ENCODE measurements at places on chromosomes 13 and 19. TPM values are rescaled to one million over a fixed set of nuclear protein-coding genes. Genes with fewer than 3 reads are reported as not detected.

The CD70 gene
- not detected for total RNA-seq

The NXNL1 gene
- not detected for total RNA-seq

The FARP1 gene
- 6.2 TPM for total RNA-seq

DNA sequence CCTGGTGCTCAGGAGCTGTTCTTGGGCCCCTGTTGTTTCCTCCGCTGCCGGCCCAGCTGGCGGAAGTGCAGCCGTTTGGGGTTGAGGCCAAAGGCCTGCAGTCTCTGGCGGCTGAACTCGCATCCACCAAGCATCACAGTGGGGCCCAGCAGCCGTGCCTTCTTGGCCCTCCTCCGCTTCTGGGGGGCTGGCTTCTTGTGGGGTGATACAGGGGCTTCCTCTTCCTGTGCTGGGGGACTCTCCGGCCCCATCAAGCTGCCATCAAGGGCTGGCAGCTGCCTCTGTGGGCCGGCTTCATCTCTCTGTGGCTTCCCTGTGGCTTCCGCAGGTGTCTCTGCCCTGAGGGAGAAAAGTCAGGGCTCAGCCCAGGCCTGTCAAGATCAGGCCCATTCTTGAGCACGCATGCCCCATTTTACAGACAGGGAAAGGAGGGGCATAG is 10.3 kb downstream of the ATG4D start:
- ATAC-seq, result peak; percentile 66

DNA sequence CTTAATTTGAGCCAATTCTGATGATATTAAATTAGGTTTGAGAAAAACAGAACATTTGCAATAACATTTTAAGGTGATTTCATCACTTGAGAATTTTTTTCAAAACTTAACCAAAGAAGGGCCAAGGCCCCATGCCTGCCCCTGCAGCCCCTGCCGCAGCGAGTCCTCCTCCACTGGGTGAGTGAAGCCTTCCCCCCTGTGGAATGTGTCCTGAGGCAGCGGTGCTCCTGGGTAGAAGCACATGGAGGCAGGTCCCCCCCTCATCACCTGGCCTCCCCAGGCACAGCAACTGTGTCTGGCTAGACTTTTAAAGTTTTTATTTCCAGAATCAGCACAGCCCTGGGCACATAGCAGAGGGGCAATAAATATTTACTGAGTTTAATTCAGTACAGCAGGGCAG is 10.8 kb downstream of the SOX1 start:
- ATAC-seq, result no peak

- ATAC-seq, result peak; percentile 23
Observed at GRCh38 chr19:8567522-8568172, 9.6 kb downstream of the MYO1F start.

DNA sequence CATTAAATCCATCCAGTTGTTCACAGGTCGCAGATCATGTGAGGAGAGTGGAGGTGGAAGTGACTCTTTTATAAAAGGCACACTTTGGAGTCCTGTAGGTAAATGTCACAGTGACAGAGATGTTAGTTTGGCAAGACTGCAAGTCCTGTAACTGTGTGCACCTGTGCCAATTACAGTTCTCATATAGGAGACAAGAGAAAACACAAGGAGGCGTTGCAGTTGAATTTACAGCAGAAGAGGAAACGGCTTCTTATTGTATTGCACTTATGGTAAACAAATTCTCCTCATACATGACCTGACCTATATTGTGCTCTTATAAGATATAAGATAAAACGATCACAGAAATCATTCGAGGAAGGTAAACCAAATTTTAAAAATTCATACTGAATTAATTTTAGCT is 732.8 kb upstream of the SLC10A2 start:
- ATAC-seq, result no peak

- ATAC-seq, result no peak
Observed at GRCh38 chr19:1651568-1652291, 685 bp downstream of the TCF3 start.

DNA sequence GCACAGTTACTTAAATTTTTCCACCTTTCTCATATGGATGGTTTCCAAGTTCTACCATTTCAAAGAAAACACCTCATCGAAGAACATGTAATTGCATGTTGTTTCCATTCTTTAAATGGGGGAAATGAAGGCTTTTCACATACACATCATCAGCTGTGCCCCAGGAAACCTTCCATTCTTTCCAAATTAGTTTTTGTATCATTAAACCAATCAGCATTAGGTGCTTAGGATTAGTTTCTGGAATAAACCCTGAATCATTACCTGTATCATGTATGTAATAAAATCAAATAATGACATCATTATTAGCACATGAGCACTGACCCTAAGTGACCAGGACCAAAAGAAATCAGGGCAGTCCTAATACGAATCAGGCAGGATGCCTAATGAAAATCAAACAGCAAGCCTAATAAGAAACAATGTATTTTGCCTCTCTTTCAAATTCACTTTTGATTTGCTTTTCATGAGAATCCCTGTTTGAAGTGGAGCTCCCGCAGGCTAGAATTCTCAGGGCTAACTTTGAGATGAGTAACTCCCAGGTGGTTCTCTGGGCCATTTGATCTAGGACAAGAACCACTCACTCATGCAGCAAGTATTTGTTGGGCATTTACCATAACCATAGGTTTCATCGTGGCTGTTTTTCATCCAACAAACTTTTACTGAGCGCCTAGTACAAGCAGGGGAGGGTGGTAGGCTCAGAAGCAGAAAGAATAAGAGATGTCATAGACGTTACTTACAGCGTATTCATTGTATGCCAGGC is 89.2 kb downstream of the MZT1 start:
- no peak for ATAC-seq
